ENCODE measurements at places on chromosomes 4 and X.

DNA sequence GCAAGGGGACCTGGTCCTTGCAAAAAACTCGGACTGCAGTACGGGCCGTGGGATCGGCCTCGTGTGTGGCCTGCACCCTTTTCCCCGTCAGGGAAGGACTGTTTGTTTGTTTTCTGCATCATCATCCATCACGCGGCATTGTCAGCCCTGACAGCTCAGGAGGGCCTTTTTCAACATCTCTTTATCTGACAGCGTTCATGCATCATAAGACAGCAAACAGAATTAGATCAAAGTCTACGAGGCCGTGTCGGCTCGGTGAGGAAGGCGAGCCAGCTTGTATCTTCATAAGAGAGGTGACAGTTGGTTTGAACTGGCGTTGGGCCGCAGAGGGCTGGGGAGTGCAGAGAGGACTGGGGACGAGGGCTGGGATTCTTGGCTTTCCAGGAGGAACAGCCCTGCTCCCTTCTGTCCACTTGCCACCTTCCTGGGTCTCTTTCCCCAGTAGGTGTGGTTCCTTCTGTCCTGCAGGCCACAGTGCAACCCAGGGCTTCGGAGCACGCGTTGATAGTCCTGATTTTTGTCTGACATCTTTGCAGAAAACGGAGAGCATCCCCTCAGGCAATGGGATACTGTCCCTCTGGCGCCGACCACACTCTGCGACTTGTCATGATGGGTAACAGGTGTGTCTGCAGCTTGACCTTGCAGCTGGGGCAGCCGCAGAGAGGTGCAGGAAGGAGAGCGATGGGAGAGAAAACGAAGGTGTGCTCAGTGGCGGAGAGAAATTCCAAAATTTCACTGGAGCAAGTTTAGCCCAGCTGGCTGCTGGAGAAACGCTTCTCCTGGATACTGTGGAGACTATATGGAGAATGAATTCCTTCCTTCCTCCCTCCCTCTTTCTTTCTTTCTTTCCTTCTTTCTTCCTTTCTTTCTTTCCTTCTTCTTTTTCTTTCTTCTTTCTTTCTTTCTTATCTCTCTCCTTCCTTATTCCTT is 104.0 kb upstream of the SHOX start:
- DNase-seq, result no peak

DNA sequence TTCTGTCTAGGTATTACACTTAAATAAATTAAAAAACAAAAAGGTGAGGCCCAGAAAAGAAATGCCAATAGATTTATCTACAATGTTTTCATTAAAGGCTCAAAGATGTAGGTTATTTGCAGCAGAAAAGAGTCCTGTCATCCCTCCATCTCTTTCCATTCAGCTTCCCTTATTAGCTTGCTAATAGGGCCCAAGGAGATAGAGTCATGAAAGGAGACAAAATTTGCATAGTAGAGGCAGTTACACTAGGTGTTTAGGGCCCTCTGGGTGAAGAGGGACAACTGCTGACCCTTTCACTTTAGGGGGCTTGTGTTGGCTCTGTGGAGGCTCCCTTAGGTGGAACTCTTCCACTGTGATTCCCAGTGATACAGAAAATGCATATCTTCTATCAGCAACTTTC is 58.4 kb upstream of the TACR3 start:
- no peak for DNase-seq

DNA sequence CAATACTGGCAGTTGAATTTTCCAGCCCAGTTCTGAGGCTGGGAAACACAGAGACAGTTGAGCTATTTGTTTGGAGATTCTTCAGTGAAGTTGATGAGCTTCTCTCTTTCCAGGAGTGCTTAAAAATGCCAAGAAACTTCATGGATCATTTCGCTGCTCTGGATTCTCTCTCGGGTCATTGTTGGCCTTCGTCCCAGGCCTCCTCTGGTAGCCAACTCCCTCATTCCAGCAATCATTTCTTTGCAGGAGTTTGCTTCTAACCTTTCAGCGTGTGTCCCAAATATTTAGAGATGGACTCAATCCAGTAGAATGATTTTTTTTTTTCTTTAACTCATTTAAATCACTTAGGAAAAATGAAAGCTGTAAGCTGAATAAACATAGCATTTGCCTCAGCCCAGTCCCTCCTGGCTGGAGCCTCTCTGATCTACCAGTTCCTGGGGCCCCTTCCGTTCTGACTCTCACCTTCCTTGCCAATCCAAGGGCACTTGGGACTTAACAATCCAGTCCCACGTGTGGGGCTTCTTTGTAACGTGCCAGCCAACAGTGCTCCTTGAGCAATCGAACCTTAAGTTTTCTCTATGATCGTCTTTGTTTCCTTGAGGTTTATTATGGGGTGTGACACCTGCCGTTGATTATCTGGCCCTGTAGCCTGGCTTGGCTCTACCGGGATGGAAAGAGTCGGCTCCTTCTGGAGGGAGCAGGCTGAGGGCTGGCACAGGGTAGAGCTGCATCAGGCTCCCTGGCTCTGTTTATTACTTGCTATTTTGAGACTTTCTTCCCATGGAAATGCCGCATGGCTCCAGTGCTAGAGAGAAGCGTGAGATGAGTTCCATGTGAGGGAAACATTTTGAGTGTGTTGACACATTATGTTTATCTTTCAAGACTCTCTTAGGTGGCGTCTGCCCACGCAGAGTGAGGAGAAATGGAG is 80.4 kb upstream of the GPC4 start:
- DNase-seq, result no peak

DNA sequence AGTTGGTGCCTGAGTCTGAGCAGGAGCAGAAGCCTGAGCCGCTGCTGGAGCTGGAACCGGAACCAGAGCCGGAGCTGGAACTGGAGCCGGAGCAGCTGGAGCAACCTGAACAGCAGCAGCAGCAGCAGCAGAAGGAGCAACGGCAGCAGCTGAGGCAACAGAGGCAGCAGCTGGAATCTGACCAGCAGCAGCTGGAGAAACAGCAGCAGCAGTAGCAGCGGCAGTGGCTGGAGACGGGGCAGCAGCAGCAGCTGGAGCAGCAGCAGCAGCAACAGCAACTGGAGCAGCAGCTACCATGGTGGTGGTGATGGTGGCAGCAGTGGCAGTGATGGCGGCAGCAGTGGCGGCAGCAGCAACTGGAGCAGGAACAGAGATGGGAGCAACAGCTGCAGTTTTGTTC is 61.5 kb downstream of the AMOT start:
- DNase-seq, result no peak

GRCh38 chrX:132710656-132711155 is 221.9 kb upstream of the MBNL3 start:
- no peak for DNase-seq

GRCh38 chr4:119697887-119698393 is 69.3 kb upstream of the PDE5A start:
- DNase-seq, result peak; percentile 59

DNA sequence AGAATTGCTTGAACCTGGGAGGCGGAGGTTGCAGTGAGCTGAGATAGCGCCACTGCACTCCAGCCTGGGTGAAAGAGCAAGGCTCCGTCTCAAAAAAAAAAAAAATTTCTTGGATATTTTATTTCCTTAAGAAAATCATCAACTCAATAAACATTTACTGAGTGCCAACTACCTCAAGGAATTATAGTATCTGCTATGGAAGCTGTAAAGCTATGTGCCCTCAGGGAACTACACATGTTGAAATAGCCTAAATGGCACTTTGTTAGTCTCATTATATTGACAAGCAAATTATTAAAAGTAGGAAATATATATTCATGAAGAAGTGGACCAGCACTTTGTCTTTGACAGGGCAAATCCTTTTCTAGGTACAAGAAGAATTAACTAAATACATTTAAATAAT is 40.8 kb downstream of the ELOVL6 start:
- DNase-seq, result no peak

Data from foreskin melanocyte (primary cell).